ENCODE measurements at places on chromosomes 5 and 9. TPM values are rescaled to one million over a fixed set of nuclear protein-coding genes. Genes with fewer than 3 reads are reported as not detected.

Gene BSPRY
- polyA plus RNA-seq, result not detected

Gene SPINK6
- polyA plus RNA-seq, result not detected

Gene SLC45A2
- not detected for polyA plus RNA-seq

Gene CRHBP
- 0.05 TPM for polyA plus RNA-seq

Gene FAM169A
- 0.48 TPM for polyA plus RNA-seq

Gene ARID3C
- not detected for polyA plus RNA-seq

Gene GABRA1
- not detected for polyA plus RNA-seq

Gene PIP5K1B
- 0.05 TPM for polyA plus RNA-seq

Gene KIF27
- polyA plus RNA-seq, result 0.54 TPM

Measured in BJ (cell line).